ENCODE measurements at places on chromosomes 3 and 15.

- no peak for DNase-seq
Observed at GRCh38 chr3:170487031-170487430, 68.4 kb downstream of the CLDN11 start.

DNA sequence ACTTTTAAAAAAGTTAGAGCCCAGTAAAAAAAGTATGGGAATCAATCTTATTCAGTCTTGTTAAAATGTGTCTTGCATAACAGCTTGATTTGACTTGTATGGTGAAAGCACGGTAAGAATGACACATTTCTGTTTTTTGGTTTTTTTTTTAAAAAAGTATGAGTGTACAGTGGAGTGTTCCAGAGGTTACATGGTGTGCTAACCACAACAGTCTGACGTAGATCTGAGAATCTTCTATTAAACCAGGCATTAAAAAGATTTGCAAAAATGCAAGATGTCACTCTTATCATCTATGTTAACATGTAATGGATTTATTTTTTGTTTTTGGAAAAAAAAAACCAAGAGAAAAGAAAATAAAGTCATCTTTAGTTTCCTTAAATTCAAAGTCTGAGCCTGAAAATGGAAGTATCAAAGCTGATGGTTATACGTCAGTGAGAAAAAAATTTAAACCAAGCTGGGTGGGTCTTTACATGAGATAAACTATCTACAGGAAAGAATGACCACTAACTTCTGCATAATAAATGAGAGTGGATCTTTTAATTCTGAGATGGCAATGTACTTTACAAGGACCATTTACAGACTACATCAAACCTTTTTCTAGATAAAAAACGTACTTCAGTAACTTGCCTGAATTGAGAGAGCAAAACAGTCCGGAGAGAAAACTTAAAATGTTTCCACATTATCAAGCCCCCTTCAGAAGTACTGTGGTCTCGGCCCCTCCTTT, 1.6 kb downstream of the GABPB1 start:
- no peak for DNase-seq

GRCh38 chr3:115409596-115409995, 213.7 kb upstream of the GAP43 start:
- no peak for DNase-seq

DNA sequence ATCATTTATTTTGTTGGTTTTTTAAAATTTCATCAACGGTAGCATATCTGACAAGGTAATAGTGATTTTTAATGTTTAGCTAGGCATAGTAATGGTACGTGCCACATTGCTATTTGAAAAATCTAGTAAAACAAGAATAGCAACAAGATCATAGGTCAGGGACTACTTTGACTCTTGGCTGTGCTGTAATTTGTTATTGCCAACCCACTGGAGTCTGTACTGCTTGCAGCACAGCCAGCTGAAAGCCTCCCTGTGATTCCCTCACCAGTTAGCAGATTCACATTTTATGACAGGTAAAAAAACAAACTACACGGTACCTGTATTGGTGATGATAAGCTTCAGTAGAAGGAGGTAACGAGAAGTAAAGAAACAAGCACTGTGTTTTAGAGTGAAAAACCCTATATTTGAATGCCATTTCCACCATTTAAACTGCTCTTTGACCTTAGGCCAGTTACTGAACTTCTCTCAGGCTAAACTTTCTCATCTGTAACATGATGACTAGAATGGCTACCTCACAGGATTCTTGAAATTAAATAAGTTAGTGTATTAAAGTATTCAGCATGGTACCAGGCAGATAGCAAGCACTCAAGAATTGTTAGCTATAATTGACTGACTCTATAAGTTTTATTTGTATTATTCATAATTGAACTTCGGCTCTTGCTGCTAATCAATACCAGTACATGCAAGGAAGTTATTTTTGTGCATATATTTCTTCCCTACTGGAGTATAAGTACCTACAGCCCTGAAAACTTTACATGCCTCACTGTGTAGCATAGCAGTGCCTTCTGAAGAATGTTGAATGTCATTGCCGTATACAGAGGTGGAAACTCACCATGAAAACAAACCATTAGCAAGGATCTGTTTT, 16.1 kb downstream of the FILIP1L start:
- no peak for DNase-seq

DNA sequence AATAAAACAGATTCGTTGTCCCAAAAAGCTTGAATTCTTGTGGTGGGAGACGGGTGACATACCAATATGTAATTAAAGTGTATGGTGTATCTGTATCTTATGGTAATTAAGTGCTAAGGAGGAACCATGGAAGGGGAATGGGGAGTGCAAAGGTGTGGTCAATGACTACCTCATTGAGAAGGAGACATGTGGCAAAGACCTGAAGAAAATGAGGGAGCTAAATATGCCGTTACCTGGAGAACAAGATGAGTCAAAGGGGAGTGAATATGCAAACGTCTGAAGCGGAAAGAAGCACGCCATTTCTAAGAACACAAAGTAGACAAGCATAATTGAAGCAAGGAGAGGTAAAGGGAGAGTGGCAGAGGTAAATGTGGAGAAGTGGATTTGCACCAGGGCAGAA, 115.7 kb downstream of the SI start:
- no peak for DNase-seq

GRCh38 chr3:100927775-100928174, 65.4 kb downstream of the ABI3BP start:
- DNase-seq = no peak

DNA sequence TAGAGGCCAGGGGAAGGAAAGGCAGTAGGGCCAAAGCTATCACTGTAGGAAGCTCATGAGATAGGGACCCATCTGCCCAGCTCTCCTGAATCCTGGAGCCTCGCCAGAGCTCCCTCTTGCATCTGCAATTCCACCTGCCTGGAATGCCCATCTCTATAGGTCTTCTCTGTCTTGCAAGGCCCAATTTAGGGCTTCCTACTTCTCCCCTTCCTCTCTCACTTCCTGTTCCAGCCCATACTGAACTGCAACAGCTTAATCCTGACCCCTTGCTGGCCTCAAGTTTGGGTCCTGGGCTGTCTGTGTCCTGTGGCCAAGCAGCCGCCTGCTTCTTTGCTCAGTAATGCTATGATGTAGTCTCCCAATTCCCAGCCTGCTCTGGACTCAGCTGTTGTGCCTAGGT, 3.6 kb upstream of the PTPN23 start:
- no peak for DNase-seq

DNA sequence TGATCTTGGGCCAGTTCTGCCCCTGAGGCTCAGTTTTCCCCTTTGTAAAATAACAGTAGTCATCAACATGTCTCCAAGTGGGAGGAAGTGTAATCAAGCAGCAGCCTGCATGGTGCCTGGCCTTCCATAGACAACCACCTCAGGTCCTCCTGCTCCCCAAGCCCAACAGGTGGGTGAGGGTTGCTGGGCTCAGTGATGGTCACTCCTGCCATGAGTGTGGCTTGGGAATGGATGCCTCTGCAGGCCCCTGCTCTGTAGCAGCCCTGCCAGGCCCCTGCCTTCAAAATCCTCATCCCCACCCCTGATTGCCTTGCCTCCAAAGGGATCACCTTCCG, 59.1 kb upstream of the SLC6A1 start:
- no peak for DNase-seq

DNA sequence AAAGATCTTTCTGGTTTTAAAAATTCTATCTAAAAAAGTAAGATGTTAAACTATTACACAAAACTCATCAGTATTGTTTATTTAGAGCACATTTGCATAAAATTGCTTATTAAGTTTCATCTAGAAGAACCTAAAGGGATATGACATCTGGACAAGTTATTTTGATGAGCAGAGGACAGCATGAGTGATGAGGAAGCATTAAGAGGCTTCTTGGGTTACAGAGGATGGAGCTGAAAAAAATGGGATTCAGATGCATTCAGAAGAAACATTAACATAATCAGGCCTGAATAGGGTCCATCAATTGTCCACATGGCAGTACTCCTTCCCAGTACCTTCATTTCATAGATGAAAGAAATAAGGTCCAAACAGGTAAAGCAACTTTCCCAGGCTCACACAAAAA, 41.6 kb downstream of the IMPG2 start:
- no peak for DNase-seq

GRCh38 chr15:73869216-73869995, 4.0 kb upstream of the TBC1D21 start:
- no peak for DNase-seq

DNA sequence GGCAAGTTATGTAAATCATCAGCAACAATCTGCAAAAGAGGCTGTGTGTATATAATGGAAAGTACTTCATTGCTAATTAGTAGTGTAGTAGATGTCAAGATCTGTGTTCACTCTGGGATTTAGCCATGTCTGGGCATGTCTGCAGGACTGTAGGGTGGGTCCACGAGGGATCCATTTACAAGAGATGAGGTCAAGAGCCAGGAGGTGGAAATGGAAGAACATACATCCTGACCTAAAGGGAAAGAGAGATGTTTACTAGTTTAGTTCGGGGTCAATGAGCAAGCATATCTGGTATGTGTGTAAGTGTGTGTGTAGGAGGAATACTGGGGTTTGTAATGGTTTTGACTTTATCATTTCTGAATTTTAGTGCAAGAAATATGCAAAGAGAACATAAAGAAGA, 171.5 kb upstream of the NANOGP8 start:
- no peak for DNase-seq

DNA sequence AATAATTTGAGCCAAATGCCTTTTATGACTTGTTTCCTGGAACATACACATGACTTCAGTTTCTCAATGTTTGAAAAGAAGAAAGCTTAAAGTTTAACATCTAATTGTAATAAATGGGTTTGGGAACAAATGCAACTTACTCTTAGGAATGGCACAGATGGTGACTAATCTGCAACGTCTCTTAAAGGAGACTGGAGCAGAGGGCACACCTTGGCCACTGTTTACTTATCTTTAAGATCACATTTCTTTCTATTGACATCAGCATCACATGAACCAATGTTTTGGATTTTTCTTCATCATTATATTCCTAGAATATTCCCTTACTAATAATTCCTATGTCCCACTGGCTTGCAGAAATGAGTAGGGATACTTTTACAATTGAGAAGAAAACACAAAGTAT, 229.5 kb downstream of the CHL1 start:
- DNase-seq = no peak

DNA sequence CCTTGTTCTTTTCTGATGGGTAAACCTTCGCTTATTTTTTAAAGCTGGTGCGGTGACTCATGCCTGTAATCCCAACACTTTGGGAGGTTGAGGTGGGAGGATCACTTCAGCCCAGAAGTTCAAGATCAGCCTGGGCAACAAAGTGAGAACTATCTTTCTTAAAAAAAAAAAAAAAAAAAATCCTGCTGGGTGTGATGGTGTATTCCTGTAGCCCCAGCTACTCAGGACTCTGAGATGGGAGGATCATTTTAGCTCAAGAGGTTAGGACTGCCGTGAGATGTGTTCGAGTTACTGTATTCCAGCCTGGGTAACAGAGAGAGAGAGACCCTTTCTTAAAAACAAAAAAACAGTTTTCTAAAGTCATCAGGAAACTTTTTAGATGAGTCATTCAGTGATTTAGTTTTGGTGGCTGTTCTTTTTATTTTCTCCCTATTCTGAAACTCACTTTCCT, 37.7 kb downstream of the SLMAP start:
- DNase-seq = no peak

All from NCI-H187 (cell line).